ENCODE measurements at places on chromosomes 2 and 18. TPM values are rescaled to one million over a fixed set of nuclear protein-coding genes. Genes with fewer than 3 reads are reported as not detected.

- no peak for DNase-seq
These were observed 43.1 kb upstream of the TEX51 start for GRCh38 chr2:126855606-126856005.

The LIMS4 gene
- polyA plus RNA-seq = 4.6 TPM

- DNase-seq = no peak
These were observed 224.0 kb downstream of the CELF4 start for GRCh38 chr18:37341473-37342086.

The ALPP gene
- not detected for polyA plus RNA-seq

The SPATA3 gene
- polyA plus RNA-seq = not detected

The SKA1 gene
- polyA plus RNA-seq = 4.2 TPM

- no peak for DNase-seq
These were observed at the start of the genes ABCG5 and ABCG8 for GRCh38 chr2:43838560-43839267. Gene ABCG5 (minus strand): TSS chr2:43838839. CDS start chr2:43838679, 160 bp downstream. Gene ABCG8 (plus strand): TSS chr2:43838971. CDS start chr2:43839054, 83 bp downstream.

GRCh38 chr2:236545248-236545658 is 24.4 kb upstream of the ACKR3 start:
- no peak for DNase-seq

The PID1 gene
- polyA plus RNA-seq = 24.8 TPM

All from muscle of back (tissue), 13 donors.